ENCODE measurements at places on chromosomes 3 and 15.

- no peaks in the 10 kb centered on the region for H3K4me1 ChIP-seq
- no peak for DNase-seq
- H3K27me3 ChIP-seq: no peaks in the 10 kb centered on the region
- H3K4me3 ChIP-seq: no peak overlapping the region
- no peak overlapping the region for H3K27ac ChIP-seq
Measured at GRCh38 chr15:62818691-62819090, 223.9 kb upstream of the TPM1 start.

- peak; percentile 38 for DNase-seq
- H3K27me3 ChIP-seq: no peaks in the 10 kb centered on the region
- no peak overlapping the region for H3K4me3 ChIP-seq
- no peak overlapping the region for H3K27ac ChIP-seq
- H3K36me3 ChIP-seq: no peaks in the 10 kb centered on the region
Measured at GRCh38 chr15:64459066-64459781, 1.2 kb upstream of the ZNF609 start.

- no peaks in the 10 kb centered on the region for H3K4me1 ChIP-seq
- H3K36me3 ChIP-seq: no peaks in the 10 kb centered on the region
- H3K4me3 ChIP-seq: no peak overlapping the region
Measured at GRCh38 chr15:95087253-95087609, 855.9 kb downstream of the MCTP2 start.

DNA sequence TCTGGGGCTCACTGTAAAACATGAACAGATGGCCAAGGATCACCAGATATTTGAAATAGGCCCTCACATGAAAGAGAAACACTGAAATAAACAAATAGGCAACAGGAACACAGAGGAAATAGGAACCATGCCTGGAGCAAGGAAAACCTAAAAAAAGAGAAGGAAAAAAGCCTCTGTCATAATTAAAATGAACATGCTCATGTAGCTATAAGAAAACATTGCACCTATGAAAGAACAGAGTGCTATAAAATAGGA, 102.4 kb downstream of the RAB11A start:
- no peaks in the 10 kb centered on the region for H3K36me3 ChIP-seq
- H3K27me3 ChIP-seq: no peaks in the 10 kb centered on the region
- H3K4me1 ChIP-seq: no peaks in the 10 kb centered on the region
- DNase-seq: no peak
- H3K4me3 ChIP-seq: no peak overlapping the region

DNA sequence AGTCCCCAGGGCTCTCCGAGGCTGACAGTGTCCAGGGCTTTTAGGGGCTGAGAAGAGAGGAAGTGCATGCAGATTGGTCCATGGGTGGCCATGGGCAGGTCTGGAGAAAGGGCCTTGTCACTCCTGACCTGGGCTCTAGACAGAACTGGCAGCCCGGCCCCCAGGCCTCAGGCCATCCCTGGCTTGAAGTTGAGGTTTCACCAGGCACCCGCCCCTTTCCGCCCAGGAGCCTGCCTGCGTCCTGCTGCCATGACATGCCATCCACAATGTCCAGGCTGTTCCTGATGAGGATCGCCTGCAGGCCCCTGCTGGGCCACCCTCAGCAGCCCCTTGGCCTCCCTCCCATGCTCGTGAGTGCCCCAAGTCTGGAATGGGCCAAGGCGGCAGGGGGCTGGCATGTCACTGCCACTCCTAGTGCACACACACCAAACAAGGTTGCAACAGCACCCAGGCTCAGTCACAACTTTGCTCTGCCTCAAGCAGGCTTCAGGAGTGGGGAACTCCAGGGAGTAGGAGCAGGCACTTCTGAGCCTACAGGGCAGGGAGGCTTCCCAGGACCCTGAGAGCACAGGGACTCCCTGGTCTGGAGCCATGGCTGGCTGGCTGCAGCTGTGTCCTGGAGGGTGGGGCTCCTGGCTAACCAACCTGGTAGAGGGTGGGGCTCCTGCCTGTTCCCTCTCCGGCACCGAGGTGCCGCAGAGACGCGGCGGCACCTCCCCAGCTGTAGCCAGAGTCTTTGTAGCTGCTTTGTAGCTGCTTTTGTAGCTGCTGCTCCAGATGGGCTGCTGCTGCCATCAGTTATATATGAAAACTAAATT, 1457.1 kb upstream of the GBE1 start:
- no peak overlapping the region for H3K4me3 ChIP-seq
- no peaks in the 10 kb centered on the region for H3K4me1 ChIP-seq
- no peak overlapping the region for H3K27ac ChIP-seq
- no peak for DNase-seq
- H3K27me3 ChIP-seq: no peaks in the 10 kb centered on the region
- H3K36me3 ChIP-seq: no peaks in the 10 kb centered on the region

DNA sequence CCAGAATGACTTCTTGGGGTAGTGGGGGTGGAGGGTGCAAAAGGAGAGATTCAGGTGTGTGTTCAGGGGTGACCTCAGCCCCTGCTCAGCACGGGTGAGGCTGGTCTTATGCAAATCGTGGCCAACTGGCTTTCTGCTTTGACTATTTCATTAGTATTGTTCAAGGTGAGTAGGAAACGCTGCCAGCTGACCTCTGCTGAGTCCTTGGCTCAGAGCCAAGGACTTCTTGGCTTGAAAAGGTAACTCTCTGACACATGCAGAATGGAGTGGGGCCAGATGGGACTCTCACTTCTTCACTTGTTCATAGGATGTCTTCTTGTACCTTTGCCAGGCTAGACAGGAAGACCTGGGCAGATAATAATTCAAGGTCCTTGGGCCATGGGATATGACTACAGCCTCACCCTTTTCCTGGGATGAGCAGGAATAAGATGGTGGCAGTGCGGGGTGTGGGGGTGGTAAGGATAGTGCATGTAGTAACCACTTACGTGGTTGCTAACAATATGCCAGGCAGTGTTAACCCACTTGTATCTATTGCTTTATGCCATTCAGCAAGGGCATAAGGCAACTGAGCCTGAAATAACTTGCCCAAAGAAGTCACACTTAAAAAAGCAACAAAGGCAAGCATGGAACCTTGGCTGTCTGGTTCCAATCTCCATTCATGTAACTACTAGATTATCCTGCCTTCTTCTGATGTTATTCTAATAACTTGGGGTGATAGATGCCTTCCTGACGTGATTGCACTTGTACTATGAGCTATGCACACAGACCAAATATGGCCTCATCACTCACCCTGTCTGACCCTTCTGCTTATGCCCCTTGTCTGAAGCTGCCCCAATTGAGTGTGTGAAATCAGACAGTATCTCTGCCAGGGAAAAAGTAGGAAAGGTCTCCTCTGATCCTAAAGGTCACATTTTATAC, 193.1 kb downstream of the NR1D2 start:
- H3K4me3 ChIP-seq: no peak overlapping the region
- no peaks in the 10 kb centered on the region for H3K27me3 ChIP-seq
- no peak overlapping the region for H3K27ac ChIP-seq
- no peaks in the 10 kb centered on the region for H3K36me3 ChIP-seq
- no peaks in the 10 kb centered on the region for H3K4me1 ChIP-seq
- no peak for DNase-seq

GRCh38 chr15:44501768-44502366, 35.1 kb upstream of the EIF3J start:
- H3K27ac ChIP-seq: no peak overlapping the region
- no peaks in the 10 kb centered on the region for H3K4me1 ChIP-seq
- H3K27me3 ChIP-seq: no peaks in the 10 kb centered on the region
- no peak overlapping the region for H3K4me3 ChIP-seq

DNA sequence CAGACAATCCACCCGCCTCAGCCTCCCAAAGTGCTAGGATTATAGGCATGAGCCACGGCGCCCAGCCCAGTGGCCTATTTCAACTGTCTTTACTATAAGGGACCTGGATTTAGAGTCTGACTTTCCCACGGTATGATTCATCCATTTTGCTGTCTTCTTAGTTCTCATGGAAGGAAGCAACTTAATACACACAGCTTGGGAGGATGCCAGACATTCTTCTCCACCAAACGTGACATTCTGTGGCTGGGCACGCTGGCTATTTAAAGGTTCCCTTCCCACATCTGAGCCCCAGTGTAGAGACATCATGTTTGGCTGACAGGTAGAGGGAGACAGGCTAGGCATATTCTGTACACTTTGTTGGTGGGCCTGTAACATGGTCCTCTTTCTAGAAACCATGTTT, 26.2 kb downstream of the FAM43A start:
- no peaks in the 10 kb centered on the region for H3K36me3 ChIP-seq
- H3K27me3 ChIP-seq: no peaks in the 10 kb centered on the region
- DNase-seq: peak; percentile 52
- no peak overlapping the region for H3K27ac ChIP-seq
- H3K4me3 ChIP-seq: no peak overlapping the region
- no peaks in the 10 kb centered on the region for H3K4me1 ChIP-seq

- no peak overlapping the region for H3K4me3 ChIP-seq
- H3K27ac ChIP-seq: no peak overlapping the region
- no peaks in the 10 kb centered on the region for H3K4me1 ChIP-seq
- no peaks in the 10 kb centered on the region for H3K27me3 ChIP-seq
Measured at GRCh38 chr3:197811343-197811742, 20.3 kb downstream of the LRCH3 start.

DNA sequence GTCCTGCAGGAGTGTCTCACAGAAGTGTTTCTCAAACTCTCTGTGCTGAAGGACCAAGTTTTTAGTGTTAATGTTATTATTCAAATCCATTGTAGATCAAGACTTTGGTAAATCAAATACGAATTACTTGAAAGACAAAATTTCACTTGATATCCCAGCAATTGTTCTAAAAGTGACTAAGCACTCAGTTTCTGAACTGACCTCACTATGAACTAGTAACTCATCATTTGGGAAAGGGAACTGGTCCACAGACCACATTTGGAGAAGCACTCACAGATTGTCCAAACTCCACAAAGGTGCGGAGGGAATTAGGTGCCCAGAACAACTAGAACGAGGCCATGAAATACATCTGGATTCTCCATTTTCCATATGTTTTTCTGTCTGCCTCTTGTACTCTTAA, 25.6 kb downstream of the FAM43A start:
- H3K4me1 ChIP-seq: no peaks in the 10 kb centered on the region
- H3K4me3 ChIP-seq: no peak overlapping the region
- no peaks in the 10 kb centered on the region for H3K27me3 ChIP-seq
- H3K27ac ChIP-seq: no peak overlapping the region

- peaks cover 2% of the 10 kb centered on the region for H3K4me1 ChIP-seq
- H3K36me3 ChIP-seq: no peaks in the 10 kb centered on the region
- H3K4me3 ChIP-seq: no peak within 1 kb of the TSS
- DNase-seq: peak; percentile 39
- H3K27me3 ChIP-seq: no peaks in the 10 kb centered on the region
Measured at GRCh38 chr3:15521573-15521965, at the start of gene COLQ. TSS of gene COLQ (minus strand) at chr3:15521706. CDS start at chr3:15521625, 81 bp downstream.

GRCh38 chr3:23442598-23443383, 239.7 kb downstream of the UBE2E2 start:
- no peak overlapping the region for H3K4me3 ChIP-seq
- H3K27ac ChIP-seq: no peak overlapping the region
- peak; percentile 80 for DNase-seq
- no peaks in the 10 kb centered on the region for H3K36me3 ChIP-seq
- peaks cover 7% of the 10 kb centered on the region for H3K4me1 ChIP-seq
- H3K27me3 ChIP-seq: no peaks in the 10 kb centered on the region

DNA sequence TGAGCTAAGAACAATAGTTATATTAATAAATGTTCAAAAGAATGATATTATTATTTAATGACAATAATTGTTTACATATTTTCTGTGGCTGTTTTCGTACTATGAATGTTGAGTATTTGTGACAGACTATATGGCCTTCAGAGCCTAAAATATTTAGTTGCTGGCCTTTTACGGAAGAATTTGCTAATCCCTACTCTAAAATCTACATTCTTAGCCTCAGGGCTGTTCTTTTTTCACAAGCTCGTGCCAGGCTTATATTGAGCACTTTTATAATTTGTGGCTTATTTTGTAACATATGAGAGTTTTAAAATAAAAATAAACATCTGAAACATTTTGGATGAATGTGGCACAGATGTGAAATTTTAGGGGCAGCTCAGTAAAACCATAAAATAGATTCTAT, 79.9 kb downstream of the KCNH8 start:
- H3K27ac ChIP-seq: no peak overlapping the region
- no peaks in the 10 kb centered on the region for H3K36me3 ChIP-seq
- no peak overlapping the region for H3K4me3 ChIP-seq
- no peaks in the 10 kb centered on the region for H3K4me1 ChIP-seq
- DNase-seq: no peak

Measured in mesendoderm (in vitro differentiated cells).